Fibroblast of upper back skin (primary cell): ENCODE measurements at places on chromosomes 6 and 20.

DNA sequence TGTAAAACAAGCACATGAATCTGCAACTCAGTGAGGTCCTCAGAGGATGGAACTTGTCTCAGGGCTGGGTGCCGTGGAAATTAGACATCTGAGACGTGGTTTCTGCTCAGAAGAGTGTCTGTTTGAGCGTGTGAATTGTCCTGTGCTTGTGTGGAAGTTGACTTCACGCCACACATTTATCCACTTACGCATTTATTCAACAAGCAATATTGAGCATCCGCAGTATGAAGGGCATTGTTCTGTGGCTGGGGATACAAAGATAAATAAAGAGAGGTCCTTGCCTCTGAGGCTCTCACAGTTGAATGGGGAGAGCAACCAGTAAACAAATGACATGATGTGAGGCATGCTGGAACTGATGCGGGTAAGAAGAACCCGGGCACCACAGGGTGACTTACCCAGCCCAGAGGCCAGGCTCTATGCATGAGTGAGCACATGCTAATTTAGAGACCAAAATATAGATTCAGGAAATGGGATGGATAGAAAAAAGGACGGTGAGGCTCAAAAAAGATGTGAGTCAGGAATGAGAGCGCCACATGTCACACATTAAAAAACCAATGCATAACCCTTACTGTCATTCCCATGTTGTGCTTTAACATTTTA lies 60.4 kb downstream of the SOBP start:
- DNase-seq, result no peak

- peak; percentile 76 for DNase-seq
Observed at GRCh38 chr6:20404641-20405032, 3.0 kb downstream of the E2F3 start.

GRCh38 chr6:49555951-49556350 lies 5.5 kb downstream of the C6orf141 start:
- no peak for DNase-seq

GRCh38 chr6:25295651-25296050 lies 16.5 kb downstream of the CARMIL1 start:
- no peak for DNase-seq

DNA sequence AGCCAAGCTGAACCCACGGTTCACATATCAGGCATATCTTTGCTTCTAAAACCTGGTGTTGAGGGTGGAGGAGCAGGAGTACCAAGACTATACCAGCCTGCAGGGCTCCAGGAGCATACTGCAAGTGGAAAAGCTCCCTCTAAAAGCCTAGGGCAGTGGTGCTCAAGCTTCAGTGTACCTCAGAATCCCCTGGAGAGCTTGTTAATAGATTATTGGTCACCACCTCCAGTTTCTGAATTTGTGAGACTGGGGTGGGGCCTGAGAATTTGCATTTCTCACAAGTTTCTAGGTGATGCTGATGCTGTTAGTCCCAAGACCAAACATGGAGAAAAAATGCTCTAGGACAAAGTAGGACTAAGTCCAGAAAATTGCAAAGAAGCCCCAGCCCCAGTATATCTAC lies 65.4 kb downstream of the FILIP1 start:
- no peak for DNase-seq

DNA sequence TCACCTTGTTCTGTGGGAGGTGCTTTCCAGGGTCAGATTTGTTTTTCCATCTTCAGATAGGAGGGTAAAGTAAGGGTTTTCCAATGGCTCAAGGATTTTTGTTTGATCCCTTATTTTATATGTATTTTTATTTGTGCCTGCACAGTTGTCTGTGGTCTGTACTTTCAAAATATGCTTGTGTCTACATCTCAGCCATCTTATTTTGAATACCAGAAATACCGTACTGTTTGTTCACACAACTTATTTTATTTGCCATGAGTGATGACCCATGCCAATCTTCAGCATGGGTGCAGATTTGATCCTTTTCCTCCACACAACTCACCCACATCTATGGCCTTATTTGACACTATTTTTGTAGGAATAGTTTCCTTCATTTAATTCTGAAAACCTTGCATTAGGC lies 72.2 kb upstream of the PTCHD4 start:
- no peak for DNase-seq
